Ascending aorta (tissue), 2 donors: ENCODE measurements at places on chromosomes 3 and 15.

- no peak for DNase-seq
Observed at GRCh38 chr15:92111751-92112150, 258.2 kb downstream of the SLCO3A1 start.

DNA sequence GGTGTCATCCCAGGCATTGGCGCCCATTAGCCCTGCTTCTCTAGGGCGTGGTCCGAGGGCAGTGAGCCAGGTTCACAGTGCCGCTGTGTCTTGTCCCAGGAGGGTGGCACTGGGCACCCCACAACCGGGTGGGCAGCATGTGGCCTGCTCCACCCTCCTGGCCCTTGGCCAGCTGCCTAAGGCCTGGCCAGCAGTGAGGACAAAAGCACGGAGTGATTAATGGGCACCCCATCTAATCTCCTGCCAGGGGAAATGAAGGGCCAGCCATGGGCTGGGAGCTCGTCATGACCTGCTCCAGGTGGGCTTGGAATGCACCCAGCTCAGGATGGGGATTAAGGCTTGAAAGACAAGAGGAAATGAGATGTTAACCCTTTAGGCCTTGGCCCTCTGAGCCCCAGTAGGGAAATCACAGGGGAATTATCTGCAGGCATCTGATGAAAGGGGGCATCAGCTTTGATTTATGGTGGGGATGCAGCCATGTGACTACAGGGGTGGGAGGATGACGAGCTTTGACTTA, 5.2 kb downstream of the THSD4 start:
- no peak for DNase-seq

DNA sequence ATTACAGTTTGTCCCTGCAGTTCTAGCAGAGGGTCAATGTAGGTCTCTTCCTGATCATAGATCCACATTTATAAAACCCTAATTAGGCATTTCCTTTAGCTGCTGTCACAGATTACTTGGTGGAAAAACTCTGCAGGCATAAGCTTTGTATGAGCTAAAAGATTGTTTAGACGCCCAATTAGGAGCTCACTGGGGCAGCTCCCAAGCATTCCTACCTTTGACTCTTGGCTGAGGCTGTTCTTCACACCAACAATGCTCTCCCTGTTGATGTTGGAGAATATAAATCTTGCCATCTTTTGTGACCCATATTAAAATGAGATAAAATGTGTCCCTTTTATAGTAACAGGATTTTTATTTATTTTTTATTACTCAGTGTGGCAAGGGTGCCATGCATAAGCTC, 148.3 kb upstream of the TRIM42 start:
- no peak for DNase-seq

DNA sequence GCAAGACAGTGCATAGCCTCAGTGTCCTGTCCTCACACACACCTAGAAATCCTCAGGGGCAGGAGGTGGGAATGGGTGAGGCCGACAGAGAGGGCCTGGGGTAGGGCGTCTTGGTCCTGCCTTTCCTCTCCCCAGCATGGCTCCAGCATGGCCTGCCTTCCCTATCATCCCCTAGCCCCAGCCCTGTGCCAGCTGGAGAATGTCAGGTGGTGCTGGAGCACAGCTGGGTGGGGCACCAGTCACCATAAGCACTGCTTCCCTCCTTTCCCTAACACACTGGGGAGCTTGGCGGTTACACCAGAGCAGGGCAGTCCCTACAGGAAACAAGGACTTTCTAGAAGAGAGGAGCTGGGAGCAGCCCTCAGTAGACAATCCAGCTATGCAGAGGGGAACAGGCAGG, 236.8 kb downstream of the KLF13 start:
- DNase-seq: no peak

DNA sequence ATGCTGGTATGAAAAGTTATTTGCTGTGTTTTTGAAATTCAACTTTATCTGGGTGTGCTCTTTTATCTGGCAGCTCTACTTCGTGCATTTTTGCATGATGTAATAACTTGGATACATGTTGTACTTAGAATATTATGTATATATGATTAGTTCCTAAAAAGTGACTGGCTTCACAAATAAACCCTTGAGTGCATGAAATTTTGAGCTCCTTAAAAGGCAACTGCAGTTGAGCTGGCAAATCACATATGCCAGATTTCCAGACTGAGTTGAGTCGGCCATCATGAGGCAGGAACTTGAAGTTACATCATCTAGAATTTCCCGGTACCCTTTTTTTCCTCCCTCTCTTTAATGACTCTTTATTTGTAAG, 162.5 kb downstream of the FNDC3B start:
- DNase-seq: peak; percentile 79

DNA sequence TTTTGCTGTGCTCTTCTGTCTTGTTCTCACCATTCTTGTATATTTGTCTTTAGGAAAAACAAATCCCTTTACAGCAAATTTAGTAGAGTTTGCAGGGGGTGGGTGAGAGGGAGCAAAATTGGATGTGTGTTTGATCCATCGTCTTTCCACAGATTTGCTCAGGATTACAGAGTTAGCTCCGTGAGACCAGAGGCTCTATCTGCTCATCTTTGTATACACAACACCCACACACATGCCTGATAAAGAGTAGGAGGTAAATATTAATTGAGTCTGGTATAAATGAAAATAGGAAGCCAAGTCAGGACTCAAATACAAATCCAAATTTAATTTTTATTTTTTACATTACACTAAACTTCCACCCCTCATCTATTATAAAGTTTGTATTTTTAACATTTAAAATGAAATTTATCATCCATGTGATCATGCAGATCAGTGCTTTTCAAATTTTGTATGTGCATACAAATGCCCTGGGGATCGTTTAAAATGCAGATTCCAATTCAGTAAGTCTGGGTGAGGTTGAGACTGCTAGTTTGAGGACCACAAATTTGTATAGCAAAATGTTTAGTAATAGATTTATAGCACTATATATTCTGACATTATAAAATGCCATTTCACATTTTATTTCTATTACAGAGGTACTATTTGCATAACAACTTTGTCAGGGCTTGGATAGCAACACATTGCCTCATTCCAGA, 326.7 kb downstream of the LSAMP start:
- DNase-seq: no peak

- no peak for DNase-seq
Observed at GRCh38 chr3:85574006-85574705, 615.4 kb downstream of the CADM2 start.

DNA sequence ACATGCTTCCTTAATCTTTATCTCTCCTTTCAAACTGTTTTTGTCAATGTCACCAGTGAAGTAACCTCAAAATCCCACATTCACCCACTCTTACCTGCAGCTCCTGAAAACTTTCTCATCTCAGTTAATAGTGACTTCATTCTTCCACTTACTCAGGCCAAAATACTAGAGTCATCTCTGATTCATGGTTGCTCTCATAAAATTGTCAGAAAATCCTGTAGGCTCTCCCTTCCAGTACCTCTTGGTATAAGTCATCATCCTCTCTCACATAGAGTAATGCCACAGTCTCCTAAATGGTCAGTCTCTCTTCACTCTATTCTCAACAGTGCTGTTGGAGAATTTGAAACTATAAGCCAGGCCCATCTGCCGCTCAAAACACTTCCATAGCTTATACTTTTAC, 34.9 kb upstream of the POU1F1 start:
- no peak for DNase-seq
